ENCODE measurements at places on chromosomes 3 and 15.

DNA sequence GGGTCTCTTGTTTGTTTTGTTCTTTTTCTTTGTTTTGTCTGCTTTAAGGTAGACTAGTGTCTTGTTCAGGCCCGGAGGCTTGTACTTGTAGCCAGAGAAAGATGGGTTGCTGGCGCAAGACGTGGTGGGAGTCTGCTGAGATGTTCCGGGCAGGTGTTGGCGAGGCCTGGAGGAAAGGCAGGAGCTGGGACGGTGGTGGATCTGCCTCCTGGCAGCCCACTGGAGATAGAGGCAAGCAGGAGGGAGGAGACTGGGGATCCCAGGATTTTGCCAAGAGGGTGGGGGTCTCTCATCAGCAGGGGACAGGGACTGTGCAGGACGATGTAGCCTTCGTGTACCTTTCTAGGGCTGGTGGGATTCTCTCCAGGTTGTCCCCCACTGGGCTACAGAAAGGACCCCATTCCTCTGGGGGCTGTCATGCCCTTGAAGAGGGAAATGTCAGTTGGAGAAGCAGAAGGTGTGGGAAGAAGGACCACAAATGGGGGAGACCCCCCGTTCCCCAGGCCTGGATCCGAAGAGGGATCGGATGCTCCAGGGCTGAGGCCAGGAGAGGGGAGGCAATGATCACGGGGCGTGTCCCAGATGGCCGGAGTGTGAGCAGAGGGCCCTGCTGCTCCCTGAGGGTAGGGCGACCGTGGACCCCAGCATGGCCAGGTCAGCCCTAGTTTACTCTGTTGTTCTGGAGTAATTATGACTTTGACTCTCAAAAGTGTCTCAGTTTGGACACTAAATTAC lies 7.0 kb downstream of the CHAC1 start:
- no peak for DNase-seq

DNA sequence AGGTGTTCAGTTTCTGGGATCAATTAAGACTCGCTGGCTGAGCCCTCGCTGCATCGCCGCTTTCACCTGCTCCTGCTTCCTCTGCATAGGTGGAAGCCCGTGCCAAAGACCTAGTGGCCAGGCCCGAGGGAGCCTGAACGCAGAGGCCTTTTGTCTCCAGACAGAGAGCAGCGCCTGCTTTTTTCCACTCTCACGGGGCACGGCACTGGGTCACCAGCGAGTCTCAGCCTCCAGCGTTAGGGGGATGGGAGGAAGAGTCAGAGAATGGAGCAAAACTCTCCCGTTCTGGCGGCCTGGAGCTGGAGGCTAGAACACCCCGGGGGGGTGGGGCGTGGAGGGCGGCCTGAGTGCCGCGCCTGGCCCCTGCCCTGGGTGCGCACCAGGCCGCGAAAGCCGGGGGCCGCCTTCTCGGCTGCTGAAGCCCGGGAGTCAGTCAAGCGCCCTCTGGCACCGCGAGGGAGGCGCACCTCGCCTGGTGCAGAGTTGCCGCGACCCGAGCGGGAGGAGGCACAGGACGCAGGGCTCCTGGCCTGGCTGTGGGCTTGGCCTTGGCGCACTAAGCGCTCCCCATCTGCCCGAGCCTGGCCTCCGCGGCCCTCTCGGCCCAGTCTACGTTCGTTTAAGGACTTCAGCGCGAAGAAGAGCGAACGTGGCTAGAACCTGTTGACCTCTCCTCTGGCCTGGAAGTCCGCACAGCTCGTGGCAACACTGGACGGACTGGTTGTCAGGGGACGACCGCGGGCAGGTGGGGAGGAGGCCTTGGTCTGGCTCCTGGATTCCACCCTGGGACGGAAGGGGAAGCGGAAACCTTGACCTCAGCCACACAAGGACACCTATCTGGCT lies 21.5 kb downstream of the NR2F2 start:
- peak; percentile 88 for DNase-seq

DNA sequence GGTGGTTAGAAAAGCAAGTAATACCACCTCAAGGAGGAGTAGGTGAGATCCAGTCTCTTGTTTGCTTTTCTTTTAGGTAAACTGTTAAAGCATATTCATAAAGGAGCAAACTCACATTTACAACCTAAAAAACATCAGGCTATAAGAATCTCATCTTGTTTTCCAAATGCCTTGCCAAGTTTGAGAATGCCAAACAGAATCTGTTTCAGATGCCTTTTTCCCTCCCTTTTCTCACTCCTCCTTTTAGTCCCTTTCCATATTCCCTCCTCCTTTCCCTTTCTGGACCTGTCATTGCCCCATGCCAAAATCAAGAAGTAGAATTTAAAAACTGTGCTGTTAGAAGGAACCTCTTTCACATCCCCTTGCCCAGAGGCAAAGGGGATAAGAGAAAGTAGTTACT lies 140.3 kb downstream of the ARPP21 start:
- no peak for DNase-seq

- no peak for DNase-seq
These were observed 789.2 kb downstream of the DIPK2A start for GRCh38 chr3:144760831-144761230.

DNA sequence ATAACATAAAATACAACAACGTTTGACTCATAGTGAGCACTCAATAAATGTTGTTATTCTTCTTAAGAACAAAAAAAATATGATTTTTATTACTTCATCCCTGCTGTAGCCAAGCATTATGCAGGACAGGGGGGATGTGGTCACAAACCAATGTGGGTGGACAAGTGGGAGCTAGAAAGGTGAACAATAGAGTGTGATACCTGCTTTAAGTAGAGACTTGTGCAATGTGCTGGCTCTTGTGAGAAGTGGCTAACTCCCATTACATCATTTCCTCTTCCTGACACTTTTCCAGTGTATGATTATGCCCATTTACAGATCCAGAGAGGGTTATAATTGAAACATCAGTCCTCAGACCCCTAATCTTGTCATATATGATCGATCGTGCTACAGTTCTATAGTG lies 193.6 kb downstream of the UBE2E2 start:
- no peak for DNase-seq

DNA sequence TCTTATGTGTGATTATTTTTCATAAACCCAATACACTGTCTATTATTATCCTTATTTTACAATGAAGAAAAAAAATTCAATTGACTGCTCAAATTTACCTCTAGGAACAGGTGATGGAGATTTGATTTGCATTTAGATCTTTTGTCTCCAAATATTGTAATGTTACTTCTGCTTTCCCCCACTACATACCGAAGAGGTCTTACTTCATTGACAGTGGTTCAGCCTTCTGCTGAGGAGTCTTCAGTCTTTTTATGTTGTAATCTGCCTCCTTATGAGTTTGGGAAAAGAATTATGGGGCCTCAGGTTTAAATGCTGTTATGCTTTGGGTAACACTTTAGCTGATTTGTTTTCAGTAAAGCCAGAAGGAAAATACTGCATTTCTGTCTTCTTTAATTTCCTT lies 199.5 kb downstream of the LPP start:
- DNase-seq = no peak

GRCh38 chr15:76565366-76565765 lies 228.8 kb downstream of the ISL2 start:
- no peak for DNase-seq

GRCh38 chr15:95327661-95328060 lies 1002.8 kb upstream of the NR2F2 start:
- peak; percentile 30 for DNase-seq

- DNase-seq = peak; percentile 10
These were observed 34.5 kb downstream of the ZFAND6 start for GRCh38 chr15:80093854-80094418.

- peak; percentile 96 for DNase-seq
These were observed at the start of gene HES1 for GRCh38 chr3:194135806-194136518. Gene HES1 (plus strand): TSS chr3:194136148. CDS start chr3:194136381, 233 bp downstream.

DNA sequence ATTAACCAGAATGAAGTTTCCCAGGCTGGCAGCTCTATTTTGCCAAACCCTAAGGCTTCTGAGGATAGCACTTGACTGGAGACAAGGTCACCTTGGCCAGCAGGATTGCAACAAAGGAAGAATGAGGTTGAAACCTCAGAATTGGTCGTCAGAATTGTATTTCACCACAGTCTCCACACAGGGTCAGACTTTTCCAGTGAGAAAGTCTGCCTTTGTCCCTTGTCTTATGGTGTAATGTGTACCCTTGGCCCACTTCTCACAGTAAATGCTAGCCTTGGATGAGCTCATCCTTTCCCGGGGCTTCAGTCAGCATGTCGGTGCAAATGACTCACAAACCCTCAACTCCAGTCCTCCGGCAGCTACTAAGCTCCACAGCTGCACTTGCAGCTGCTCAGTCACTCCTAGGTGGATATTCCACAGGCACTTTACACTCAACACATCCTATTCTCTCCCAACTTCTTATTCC lies 19.7 kb downstream of the SSR3 start:
- no peak for DNase-seq

DNA sequence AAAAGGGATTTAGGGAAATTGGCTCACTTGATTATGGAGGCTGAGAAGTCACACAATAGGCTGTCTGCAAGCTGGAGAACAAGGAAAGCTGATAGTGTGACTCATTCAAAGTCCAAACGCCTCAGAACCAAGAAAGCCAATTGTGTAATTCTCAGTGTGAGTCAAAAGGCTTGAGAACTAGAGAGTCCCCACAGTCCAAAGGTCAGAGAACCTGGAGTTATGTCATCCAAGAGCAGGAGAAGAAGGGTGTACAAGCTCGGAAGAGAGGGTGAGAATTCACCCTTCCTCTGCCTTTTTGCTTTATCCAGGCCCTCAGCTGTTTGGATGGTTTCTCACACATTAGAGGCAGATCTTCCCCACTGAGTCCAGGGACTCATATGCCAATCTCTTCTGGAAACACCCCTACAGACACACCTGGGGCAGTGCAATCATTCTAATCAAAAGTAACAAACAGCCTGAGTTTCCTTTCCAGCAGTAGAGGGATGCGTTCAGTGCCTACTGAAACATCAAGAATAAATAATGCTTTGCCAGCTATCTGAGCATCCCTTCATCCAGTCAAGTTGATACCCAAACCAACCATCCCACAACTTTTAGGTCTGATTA lies 271.5 kb downstream of the SATB1 start:
- DNase-seq = no peak

GRCh38 chr15:93866476-93866875 lies 364.9 kb upstream of the MCTP2 start:
- DNase-seq = no peak

DNA sequence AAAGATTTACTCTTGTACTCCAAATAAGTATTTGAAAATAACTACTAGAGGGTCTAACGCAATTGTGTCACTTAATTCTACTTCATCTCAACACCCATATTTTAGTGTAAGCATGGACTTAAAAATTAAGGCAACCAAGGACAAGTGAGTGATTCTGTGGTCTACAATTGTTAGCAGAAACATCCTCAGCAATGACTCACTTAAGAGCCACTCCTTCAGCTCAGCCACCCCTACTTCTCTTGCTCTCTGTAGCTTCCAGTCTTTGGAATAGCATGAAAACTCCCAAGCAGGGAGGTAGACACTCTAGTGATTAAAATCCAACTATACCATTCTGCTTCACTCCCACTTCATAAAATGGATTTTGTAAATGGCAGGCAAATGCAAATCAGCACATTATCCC lies 116.0 kb upstream of the LRRN1 start:
- DNase-seq = no peak

- DNase-seq = no peak
These were observed 47.4 kb downstream of the UACA start for GRCh38 chr15:70715840-70716485.

DNA sequence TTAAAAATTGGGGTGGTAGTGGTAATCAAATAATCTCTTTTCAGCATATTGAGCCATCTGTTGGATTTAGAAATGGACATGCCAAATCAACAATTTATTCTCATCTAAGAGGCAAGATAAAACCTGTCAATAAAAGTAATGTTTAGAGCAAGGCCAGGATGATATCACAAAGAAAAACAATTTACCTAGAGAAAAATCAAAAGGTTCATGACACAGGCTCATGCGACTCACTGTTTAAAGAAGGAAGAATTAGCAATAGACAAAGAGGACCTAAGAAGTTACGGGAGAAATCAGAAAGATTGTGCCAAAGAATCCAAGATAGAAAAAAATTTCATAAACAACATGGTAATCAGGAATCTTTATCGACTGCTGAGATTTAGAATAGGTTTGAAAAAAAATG lies 868.5 kb upstream of the GBE1 start:
- no peak for DNase-seq

DNA sequence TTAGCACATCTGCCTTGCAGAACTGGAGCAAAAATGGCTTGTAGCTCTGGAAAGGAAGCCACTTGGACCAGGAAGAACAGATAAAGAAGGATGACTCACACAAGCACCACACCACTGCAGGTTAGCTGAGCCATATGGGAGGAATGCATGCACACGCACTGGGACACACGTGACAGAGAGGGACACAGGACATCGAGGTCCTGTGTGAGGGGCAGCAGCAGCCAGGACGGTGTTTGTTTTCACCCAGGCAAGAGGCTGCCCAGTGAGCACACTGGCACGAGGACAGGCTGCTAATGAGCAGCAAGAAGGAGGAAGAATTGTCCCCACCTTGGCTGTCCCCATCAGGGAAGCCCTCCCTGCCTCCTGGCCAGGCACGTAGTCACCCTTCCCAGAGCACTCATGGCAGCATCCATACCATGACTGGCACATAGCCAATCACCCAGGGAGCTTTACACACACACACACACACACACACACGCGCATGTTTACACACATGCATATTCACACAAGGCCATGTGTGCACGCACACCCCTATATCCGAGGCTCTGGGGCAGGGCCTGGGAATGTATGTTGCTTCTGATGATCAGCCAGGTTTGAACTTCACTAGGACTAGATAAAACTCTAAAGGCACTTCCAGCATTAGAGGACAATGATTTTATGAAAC lies 24.0 kb upstream of the SPTBN5 start:
- no peak for DNase-seq

DNA sequence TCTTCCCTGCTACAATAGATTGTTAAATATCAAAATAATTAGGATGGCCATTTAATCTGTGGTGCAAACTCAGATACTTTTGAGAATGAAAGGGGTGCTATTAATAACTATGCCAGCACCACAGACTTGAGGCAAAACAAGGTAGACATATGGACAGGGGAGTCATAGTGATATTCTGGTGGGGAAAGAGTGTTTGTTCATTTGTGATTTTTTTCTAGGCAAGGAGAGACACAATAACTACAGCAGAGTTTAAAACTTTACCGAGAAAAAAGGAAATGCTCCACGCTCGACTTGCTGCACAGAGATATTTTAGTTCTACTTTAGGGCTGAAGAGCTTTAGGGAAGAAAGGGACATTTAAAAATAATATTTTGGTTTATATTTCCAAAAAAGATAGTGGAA lies 611.2 kb upstream of the GRM7 start:
- DNase-seq = no peak

DNA sequence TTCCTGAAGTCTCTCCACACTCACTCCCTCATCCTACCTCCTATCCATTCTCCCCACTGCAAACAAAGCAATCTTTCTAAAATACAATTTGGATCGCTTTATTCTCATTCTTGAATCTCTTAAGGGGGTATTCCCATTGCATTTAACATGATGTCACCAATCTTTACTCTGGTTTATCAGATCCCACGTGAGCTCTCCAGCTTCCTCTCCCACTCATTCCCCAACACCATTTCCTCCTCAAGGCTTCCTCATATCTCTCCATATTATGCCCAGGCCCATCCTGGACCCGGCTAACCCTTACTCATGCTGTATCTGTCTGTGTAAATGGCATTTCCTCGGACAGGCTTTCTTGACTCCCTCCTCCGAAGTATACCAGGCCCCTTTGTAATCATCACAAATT lies 165.0 kb downstream of the CD47 start:
- no peak for DNase-seq

- peak; percentile 34 for DNase-seq
These were observed 29.7 kb downstream of the ACSBG1 start for GRCh38 chr15:78204351-78205309.

Measured in H7 (cell line).